ENCODE measurements at places on chromosomes 12 and 14. TPM values are rescaled to one million over a fixed set of nuclear protein-coding genes. Genes with fewer than 3 reads are reported as not detected.

Gene KLRK1
- 0.63 TPM for polyA plus RNA-seq

Gene CEP290
- polyA plus RNA-seq, result 33.6 TPM

DNA sequence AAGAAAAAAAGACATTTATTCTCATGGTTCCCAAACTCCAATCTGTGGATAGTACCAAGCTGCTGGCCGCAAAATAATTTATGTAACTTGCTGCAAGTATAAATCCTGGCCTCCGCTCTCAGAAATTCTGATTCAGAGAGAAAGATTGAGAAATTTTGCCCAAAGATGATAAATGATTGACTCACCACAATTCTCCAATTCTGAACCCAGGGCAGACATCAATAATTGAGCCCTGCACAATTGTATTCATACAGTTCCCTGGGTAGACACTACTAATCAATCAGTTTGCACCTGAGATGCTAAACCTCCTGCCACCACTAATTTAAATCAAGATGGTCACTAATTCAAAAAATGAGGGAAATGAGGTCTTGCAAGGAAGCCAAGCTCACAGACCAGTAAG, 38.2 kb downstream of the TRPV4 start:
- no peak for DNase-seq

DNA sequence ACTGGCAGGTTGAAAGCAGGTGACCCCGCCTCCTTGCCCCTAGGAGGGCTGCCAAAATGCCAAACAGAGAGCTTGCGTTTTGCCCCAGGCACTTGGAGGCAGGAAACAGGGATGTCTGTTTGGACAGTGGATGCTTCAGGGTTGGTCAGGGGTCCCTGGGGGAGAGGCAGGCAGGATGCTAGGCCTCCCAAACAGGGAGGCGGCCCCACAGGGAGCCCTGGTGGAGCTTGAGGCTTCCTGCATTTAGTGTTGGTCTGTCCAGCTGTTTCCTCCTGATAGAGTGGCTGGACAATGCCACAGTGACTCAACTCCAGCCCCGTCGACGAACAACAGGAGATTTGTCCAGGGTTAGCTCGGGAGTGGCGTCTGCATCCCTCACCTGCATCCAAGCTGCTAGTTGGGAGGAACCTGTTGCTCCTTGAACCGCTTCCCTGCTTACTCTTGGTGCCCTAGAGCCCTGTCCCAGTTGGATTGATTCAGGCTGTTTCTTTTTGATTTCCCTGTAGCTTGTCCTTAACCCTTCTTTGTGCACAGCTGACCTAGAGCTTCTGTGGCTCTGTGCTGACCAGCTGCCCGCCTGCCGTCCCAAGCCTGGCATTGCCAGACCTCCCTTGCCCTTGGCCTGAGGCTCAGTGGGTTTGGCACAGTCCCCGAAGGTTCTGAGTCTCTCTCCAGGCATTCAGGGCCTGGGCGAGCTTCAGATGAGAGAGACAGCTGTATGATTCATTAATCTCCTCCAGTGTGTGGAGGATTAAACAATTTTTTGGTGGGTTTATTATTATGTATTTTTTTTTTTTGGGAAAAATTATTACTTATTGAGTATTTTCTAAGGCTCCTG, 45.9 kb downstream of the TSPAN9 start:
- no peak for DNase-seq

GRCh38 chr14:75459099-75459741, 31.4 kb downstream of the JDP2 start:
- DNase-seq, result no peak

- peak; percentile 63 for DNase-seq
These were observed 36.1 kb downstream of the TMCC3 start for GRCh38 chr12:94614288-94614721.

- no peak for DNase-seq
These were observed 449.9 kb upstream of the FLRT2 start for GRCh38 chr14:85079842-85080730.

DNA sequence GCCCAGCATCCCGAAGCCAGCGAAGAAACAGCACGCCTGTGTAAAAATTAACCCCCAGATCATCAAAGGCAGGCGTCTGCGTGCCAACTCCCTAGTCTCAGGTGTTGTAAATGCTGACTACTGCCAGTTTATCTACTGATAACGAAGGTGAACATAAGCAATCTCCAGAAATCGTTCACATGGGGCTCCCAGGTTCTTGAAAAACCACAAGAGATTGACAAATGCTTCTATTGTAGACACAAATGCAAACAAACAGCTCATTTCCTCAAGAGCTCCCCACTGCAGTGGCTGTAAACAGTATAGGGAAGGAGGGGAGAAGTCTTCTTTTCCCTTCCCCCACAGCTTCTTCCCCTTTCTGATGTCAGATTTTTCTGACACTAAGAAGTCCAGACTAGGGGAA, 5.3 kb upstream of the PLEKHG3 start:
- no peak for DNase-seq

DNA sequence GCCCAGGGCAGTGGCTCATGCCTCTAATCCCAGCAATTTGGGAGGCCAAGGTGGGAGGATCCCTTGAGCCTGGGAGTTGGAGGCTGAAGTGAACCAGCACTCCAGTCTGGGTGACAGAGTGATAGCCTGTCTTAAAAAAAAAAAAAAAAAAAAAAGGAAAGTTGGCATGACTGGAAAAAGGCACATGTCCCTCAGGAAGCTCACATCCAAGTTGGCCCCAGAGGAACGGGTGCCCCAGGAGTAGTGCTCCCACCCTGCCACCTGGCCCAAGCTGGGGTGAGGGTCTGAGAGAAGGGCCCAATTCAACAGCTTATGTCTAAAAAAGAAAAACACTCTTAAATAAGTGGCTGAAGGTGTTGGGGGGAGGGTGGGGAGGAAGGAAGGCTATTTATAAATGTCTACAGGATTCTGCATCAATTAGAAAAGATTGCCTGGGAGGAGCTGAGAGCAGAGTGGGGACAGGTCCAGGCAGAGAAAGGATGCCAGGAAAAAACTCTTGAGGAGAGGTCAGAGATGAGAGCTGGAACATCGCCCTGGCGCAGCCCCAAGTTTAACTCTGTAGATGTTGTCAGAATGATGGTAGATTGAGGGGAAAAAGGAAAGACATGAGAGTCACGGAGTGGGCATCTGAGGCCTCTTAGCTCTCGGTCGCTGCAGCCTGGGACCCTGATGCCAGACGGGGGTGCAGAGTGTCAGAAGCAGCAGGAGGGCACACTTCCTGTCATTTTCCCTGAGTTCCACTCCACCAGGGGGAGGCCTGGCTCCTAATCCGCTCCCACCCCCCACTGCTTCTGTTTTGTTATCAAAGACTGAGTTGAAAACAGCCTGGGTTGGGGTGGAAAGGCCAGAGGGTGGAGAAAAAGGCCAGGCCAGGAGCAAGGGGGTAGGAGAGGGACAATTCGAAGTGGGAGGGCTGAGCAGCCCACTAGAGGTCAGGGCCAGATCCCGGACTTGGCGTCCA, 7.3 kb downstream of the SPRYD3 start:
- DNase-seq, result no peak

DNA sequence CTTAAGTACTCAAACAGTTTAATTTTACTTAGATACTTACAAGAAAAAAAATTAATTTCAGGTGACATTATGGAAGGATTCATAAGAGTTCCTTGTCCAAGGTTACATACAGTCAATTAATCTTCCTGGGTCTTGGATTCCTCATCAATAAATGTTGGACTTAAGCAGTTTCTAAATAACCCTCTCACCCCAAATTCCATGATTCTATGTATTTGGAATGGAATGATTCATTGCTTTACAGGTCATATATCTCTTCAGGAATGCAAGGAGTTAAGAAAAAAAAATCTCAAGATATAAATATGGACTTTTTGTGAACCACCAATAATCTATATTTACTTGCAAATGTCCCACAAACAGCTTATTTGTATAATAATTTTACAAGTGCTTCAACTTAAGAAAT, 84.2 kb upstream of the BMP4 start:
- DNase-seq, result no peak

Gene PRICKLE1
- polyA plus RNA-seq, result 84.2 TPM

GRCh38 chr12:12941450-12942350, 10.3 kb downstream of the GPRC5D start:
- no peak for DNase-seq

Gene SIX1
- polyA plus RNA-seq, result 11.5 TPM

DNA sequence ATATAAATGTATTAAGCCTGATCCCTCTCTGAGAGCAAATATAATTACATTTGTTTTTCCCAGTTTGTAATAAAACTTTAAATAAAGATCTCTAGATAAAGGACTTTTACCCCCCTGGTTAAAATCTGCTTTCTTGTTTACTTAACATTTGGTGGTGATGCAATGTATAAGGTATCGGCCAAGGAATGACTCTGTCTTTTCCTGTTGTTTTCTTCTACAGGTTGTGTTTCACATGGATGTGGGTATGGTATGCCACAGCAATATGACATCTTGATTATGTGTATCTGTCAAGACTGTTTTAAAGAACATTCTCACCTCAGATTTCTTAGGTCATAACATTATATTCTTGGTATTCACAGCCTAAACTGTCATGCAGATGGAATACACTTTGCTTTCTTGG, 210.6 kb upstream of the NOVA1 start:
- DNase-seq, result no peak

DNA sequence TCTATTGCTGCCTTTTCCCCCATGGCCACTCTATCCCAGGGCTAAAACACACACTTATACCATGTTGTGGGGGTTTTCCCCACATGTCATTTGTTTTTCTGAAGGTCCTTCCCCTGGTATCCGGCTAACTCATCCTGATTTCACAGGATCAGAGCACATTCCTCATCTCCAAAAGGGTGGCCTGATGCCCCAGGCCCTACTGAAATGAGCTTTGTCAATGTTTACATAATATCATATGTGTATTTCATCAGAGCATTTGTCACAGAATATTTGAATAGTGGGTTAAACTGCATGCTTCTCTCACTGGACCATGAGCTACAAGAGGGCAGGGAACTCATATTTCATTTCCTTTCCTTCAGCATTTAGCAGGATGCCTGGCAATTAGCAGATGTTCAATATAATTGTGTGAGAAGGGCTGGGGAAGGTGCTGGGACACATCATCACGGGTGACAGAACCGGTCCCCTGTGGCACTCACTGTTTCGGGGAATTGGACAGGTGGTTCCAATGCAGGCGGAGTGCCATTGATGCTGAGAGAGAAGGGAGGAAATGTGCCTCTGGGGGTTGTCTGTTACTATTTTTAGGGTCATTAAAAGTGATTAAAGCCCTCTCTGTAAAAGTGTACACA, 26.8 kb downstream of the EMP1 start:
- DNase-seq, result no peak

Gene CMTM5
- polyA plus RNA-seq, result 3.9 TPM

DNA sequence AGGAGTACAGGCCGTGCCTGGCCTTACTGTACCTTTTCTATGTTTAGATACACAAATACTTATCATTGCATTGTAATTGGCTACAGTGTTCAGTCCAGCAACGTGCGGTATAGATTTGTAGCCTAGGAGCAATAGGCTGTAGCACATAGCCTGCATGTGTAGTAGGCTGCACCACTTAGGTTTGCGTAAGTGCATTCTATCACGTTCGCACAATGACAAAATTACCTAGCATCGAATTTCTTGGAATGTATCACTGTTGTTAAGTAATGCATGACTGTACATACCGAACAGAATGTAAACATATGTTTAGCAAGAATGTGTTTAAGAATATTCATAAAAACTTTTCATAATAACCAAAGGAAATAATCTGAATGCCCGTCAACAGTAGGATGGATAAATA, 31.9 kb downstream of the VRTN start:
- no peak for DNase-seq

DNA sequence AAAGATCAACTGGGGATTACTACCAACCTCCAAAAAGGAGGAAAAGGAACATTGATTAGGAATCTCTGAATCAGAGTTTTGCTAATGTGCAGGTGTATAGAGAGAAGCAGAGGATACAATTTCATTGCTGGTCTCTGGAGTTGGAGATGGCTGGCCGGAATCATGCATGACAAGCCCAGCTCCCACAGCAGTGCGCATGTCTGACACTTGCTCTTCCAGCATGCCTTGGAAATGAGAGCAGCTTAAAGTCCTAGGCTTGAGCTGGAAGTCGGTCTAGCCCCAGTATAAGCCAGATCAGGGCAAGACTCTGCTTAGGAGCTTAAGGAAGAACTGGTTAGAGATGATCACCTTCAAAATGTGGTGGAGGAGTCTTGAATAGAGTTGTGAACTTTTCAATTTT, 742.8 kb downstream of the DIO2 start:
- no peak for DNase-seq

- DNase-seq, result no peak
These were observed 58.0 kb downstream of the PARP11 start for GRCh38 chr12:3815094-3815766.

Gene SLCO1A2
- 0.03 TPM for polyA plus RNA-seq

DNA sequence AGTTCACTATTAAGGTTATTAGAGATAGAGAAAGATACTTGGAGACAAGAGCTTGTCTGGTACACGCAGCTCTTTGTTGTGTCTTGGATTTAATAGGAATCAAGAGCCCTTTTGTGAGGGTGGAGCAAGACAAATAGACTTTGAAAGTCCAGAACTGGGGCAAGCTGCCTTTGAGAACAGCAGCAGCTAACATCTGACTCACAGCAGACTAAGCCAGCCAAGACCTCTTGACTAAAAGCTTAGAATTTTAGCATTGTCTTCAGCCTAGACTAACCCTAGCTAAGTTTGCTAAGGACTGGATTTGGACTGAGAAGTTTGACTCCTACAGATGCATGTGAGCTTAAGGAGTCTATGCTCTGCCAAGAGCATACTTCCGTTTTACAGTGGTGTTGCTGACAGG, 201.9 kb upstream of the RBM19 start:
- DNase-seq, result no peak

Gene IGFBP6
- polyA plus RNA-seq, result 16.1 TPM

Gene MLXIP
- 30.5 TPM for polyA plus RNA-seq

DNA sequence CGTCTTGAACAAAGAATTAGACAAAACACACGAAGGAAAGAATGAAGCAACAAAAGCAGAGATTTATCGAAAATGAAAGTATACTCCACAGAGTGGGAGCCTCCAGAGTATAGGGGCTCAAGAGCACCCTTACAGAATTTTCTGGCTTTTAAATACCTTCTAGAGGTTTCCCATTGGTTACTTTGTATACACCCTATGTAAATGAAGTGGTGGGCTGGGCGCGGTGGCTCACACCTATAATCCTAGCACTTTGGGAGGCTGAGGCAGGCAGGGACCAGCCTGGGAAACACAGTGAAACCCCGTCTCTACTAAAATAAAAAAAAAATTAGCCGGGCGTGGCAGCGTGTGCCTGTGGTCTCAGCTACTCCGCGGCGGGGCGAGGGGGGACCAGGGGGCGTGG, 13.1 kb upstream of the DNM1L start:
- no peak for DNase-seq

DNA sequence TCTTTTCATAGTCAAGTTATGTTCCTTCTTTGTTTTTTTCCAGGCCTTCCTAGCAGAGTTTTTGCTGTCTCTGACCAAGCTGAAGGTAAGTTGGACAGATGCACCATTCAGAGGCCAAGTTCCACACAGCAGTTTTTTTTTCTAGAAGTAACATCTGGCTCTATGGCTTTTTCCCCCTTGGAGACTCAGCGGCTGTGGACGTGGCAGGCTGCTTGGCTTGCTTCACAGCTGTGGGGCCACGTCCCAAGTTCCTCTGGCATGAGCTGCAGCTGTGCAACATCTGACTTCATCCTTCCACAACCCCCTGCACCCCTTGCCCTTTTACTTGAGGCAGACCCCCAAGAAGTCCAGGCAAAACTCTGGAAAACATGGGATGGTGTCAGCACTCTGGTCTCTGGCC, 24.2 kb upstream of the RHOJ start:
- no peak for DNase-seq

GRCh38 chr14:72793156-72793939, 100.6 kb downstream of the DPF3 start:
- no peak for DNase-seq

Gene EXOC3L4
- 0.70 TPM for polyA plus RNA-seq

Gene FLRT2
- polyA plus RNA-seq, result 294 TPM
